CD4-positive, alpha-beta T cell (primary cell): ENCODE measurements at places on chromosomes 3 and 15.

- no peak for DNase-seq
These were observed 102.7 kb upstream of the UMPS start for GRCh38 chr3:124627501-124627908.

GRCh38 chr15:32007355-32007960 lies 22.9 kb upstream of the CHRNA7 start:
- DNase-seq = no peak

DNA sequence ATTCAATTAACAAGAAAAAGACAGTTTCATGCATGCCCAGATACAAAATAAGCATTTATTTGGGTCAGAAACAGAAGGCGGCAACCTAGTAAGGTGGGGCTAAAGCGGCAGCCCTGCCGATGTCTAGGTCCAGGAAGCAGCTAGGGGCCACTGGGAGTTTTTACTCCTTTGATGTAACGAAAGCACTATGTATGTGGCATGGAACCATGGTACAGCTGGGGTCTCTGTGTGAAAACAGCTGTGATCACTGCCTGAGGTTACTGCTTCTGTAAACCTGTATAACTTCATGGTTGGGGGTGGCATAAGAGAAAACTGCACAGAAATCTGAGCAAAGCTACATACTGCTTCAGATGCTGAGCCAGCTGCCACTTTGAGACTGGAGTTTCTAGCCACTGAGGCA lies 119.5 kb downstream of the ZNF280D start:
- no peak for DNase-seq

DNA sequence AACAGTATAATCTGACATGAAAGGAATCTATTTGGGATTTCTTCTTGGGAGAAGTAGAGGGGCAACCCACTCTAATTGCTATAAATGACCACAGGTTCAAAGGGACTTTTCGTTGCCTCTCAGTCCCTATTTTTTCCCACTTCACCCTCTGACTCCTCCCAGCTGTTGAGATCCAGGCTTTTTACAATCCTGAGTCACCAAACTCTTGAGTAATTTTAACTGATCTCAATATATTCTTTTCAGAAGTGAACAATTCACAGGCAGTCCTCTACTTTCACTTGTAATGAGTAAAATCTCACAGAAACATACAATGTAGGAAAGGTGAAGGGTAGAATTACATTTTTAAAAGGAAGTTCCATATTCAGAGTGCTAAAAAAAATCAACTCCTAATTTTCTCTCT lies 44.6 kb downstream of the EIF4E3 start:
- DNase-seq = no peak

DNA sequence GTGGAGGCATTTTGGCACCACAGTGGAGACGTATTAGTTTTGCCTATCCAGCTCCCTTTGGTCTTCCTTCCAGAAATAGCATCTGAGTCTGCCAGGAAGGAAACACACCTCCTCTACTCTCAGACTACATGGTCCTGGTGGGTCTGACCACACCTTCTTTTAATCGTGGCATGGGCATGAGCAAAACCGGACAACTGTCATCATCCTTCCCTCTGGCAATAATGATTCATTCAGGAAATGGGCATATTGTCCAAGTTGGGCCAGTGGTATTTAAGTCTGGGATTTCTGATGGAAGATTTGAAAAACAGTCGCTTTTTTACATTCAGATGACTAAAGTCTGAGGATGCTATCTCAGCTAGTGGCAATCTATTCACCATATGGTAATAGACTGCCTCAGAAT lies 601.0 kb upstream of the ADAMTS9 start:
- no peak for DNase-seq

DNA sequence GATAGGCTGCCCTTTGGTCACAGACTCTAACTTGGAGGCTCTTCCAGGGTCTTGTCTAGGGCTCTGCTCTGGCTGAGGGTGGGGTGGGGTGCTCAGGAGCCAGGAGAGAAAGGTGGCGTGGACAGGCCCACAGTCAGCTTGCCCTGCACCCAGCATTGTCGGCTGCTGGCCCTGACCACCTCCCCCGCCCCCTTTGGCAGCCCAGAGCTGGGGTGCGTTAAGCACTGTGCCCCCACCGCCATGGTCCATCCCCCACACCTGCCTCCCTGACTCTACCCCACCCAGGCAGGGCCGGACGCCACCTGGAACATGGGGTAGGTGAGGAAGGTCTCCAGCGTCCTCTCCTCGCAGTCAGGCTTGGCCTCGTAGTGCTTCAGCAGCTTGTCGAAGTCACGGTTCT lies 58.8 kb downstream of the RASGRF1 start:
- no peak for DNase-seq

GRCh38 chr3:176789281-176789705 lies 408.0 kb downstream of the TBL1XR1 start:
- DNase-seq = no peak

DNA sequence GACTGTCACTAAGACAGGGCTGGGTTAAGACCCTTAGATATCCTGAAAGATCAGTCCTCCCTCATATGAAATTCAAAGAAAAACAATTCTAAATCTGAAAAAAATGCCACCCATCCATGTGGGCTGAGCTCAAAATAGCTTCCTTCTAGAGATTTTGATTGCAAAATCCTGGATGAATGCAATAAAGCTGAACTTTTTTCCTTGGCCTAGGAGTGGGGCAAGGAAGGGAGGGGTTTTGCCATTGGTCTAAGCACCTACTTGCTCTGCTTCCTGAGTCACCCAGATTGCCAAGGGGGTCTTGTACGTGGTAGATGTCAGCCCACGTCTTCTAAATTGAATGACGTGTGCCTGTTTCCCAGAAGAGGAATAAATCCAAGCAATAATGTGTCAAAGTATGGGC lies 15.3 kb upstream of the SMAD3 start:
- no peak for DNase-seq

- no peak for DNase-seq
These were observed 163.8 kb upstream of the ATP11B start for GRCh38 chr3:182629521-182629920.

- no peak for DNase-seq
These were observed 29.2 kb downstream of the USP4 start for GRCh38 chr3:49310677-49311076.

- no peak for DNase-seq
These were observed 59.8 kb downstream of the GLDN start for GRCh38 chr15:51401051-51401780.

DNA sequence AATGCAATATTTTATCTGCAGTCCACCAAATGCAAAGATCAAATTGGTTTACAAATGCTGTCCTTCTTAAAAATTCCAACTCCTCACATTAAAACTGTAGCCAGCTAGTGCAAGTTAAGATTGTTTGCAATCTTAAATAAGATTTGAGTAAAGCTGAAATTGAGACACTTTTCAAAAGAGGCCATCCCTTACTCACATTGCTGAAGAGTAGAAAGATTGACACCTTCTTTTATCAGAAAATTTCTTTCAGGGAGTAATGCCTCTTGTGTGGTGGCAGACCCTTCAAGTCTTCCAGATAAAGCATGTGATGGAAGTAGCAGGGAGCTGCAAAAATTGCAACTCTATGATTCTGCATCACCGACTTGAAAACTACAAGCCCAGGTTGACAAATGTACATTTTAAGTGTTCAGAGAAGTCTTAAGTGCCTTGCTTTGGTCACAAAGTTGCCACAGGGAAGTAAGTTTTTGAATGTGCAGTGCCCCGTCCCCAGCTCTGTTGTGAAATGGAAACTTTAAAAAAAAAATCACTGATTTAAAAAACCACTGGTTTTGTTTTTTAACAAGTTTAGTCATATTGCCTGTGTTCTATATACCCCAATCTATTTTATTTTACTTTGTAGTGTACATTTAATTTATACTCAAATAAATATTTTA lies 12.6 kb downstream of the CD86 start:
- DNase-seq = no peak

- no peak for DNase-seq
These were observed 243.2 kb upstream of the VEPH1 start for GRCh38 chr3:157746391-157746790.

DNA sequence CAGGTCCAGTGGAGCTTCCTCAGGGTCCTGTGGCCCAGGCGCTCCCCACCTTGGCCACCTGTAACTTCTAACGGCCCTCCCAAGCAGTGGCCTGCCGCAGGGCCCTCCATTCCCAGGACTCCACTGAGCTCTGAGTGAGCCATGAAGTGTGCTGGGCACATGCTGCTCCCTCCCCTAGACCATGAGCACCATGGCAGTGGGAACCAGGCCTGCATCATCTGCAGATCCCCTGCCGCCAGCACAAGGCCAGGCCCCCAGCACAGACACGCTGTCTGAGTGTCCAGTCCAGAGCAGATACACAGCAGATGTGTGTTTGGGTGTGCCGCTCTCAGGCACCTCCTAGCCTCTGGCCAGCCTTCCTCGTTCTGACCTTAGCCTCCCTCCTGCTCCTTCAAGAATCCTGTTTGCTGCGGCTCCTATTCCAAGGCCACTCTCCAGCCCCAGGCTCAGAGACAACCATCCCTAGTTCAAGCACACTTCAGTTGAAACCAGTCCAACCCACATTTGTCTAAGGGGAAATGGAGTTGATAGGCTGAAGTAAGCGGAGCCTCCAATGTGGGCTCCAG lies 7.0 kb upstream of the KLF15 start:
- DNase-seq = no peak

DNA sequence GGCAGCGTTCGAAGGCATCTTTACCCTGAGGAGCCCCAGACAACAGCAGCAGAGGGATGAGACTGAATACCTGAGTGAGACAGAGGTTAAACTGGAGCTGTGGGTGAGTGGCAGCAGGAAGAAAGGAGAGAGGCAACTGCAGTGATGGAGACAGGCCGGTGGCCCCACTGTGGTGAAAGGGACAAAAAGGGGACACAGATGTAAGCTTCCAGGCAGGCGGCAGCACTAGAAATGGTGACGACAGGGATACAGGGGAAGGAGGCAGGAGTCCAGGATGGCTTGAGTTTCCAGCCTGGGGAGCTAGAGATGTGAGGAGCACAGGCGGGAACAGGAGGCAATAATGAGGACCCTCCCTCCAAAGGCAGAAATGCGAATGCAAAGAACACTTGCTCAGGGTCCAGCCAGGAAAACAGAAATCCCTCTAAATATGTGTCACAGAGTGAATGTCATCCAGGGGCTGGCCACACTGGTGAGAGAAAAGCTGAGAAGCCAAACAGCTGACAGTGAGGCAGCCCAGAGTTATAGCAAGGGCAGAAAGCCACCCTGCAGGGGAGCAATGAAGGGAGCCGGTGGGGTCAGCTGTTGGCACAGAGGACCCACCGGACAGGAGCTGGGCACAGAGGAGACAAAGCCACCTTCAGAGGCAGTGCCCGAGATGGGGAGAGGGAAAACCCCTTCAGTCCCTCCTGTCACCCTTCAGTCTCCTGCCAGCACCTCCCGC lies 70.1 kb downstream of the TBC1D2B start:
- DNase-seq = no peak

GRCh38 chr3:169746924-169747323 lies 17.9 kb downstream of the TERC start:
- no peak for DNase-seq
